NCI-H1436 (cell line): ENCODE measurements at places on chromosomes 13 and 19.

DNA sequence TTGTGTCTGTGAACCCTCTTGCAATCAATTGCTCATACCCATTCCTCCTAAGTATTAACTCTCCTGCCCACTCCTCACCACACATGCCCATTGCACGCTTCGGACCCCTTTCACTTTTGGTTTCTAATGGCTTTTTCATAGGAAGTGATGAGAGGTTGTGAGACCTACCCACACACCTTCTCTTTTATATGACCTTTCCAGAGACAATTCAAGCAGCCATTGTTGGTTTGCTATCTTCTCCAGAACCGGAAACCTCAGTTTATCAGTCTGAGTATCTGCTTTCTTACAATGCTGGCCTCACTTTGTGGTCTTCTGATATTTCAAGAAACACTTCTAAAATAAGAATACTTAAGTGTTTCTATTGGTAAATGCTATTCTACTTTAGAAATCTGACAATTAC, 1550.8 kb upstream of the SLC10A2 start:
- no peak for DNase-seq

DNA sequence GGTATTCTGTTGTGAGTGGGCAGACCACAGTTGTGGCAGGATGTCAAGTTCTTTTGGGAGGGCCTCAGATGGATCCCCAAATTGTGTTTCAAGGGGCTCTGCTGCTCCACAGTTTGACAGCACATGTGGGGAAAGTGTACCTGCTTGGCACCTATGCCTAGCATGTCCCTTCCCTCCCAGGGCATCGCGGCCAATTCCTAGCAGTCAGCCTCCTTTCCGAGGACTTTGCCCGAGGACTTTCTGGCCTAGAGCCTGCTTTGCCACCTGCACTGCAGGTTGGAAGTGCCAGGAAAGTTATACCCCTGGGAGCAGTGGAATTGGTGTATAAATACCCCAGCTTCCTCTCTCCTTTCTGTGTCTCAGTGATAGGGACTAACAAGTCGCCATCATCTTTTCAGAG, 11.9 kb upstream of the GPR12 start:
- DNase-seq = no peak

DNA sequence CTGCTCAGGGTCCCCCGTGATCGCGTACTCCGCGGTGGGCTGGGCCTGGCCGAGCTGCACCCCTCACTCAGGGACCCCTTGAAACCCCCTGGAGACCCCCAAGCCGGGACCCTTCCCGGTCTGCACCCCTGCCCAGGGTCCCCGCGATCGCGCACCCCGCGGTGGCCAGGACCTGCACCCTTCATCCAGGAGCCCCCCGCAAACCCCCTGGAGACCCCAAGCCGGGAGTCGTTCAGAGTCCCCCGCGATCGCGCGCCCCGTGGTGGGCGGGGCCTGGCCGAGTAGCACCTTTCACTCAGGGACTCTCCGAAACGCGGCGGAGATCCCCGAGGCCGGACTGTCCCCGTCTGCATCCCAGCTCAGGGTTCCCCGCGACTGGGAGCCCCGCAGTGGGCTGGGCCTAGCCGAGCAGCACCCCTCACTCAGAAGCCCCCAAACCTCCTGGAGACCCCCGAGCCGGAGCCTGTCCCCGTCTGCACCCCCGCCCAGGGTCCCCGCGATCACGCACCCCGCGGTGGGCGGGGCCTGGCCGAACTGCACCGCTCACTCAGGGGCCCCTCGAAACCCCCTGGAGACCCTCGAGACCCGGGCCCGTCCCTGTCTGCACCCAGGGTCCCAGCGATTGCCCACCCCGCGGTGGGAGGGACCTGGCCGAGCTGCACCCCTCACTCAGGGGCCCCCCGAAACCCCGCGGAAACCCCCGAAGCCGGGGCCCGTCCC, 748 bp downstream of the LMNB2 start:
- DNase-seq = no peak

DNA sequence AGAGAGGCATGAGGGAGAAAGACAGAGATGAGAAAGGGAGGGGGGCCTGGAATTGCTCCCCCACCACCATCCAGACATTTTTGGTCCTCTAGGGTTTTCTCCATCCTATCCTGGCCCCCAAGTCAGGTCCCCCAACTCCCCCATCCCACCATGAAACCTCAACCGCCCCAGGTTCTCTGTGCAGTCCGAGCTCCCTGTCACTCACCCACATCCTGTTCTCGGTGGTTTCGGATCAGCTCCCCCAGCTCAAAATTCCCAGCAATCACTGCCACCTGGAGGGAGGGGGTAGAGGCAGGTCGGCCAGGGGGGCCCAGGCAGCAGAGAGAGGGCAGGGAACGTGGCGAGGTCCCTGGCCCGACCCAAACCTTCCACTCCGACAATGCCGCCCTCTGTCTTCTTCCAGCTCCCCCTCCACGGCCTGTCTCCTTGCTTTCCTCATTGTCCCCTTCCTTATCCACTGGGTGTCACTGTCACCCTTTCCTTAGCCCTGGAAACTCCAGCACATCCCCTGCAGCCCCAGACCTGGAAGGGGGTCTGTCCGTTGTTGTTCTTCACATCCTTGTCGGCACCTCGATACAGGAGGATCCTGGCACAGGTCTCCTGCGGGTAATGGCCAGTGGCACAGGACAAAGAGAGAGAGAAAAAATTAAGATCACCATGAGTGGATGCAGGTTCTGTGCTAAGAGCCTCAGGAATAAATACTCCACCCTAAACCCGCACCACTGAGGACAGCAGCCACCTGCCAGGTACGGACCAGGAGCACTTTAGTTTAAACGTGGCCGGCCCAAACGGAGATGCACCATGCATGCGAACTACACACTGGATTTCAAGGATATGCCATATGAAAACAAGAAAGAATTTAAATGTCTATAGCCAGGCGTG, 15.4 kb downstream of the SHANK1 start:
- DNase-seq = no peak

GRCh38 chr13:28413999-28414398, 80.9 kb downstream of the FLT1 start:
- no peak for DNase-seq

DNA sequence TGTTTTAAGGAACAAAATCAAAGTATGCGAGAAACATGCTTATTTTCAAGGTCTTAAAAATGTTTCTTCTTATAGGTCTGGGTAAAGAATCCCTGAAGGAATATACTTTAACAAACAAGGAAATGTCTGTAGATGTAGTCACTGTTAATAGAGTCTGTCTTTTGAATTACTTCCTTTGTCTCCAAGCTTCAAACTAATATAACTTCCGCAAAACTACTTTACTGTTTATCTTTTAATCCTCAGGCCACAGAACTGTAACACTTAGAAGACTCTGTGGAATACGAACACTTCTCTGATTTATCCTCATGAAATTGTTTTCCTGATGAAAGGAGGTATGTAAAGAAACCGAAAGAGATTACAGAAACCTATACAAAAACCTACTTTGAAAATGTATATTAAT, 316.0 kb downstream of the PCDH9 start:
- no peak for DNase-seq

- no peak for DNase-seq
These were observed 47.6 kb downstream of the FOXO1 start for GRCh38 chr13:40618581-40619478.

DNA sequence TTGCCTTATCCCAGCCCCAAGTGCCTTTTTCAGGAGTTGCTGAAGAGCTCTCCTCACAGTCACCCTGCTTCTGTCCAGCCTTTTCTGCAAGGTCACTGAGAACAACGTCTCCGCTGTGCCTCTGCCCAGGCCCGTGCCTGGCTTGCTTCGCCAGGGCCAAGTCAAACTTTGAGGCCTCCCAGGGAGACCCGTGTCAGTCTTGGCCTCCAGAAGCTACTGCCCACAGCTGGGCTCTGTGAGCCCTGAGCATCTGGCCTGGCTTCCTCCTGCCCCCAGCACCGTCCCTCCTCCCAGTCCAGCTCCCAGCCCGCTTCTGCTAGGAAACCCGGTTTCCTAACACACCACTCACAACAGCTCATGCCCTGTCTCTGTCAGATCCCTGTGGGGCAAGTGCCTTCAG, 165.9 kb downstream of the TEX29 start:
- DNase-seq = no peak

DNA sequence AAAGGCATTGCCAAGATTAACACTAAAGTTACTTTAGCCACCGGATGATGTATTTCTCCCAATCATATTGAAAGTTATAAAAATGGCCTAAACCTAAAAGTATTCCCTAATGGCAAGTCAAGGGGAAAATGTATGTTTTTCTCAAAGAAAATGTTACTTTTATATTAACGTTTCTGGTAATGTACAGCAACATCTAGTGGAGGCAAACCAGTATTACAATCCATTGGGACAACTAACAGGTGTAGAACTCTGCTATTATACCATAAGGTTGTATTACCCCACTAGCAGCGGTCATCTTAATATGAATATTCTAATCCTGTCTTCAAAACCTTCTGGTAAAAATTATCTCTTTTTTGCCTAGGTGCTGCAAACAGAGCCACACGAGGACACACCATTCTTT, 69.2 kb downstream of the ZNF100 start:
- DNase-seq = no peak

- DNase-seq = no peak
These were observed 68.6 kb upstream of the IPO5 start for GRCh38 chr13:97884707-97885468.

- DNase-seq = no peak
These were observed 38.3 kb downstream of the GPR42 start for GRCh38 chr19:35409191-35409590.

DNA sequence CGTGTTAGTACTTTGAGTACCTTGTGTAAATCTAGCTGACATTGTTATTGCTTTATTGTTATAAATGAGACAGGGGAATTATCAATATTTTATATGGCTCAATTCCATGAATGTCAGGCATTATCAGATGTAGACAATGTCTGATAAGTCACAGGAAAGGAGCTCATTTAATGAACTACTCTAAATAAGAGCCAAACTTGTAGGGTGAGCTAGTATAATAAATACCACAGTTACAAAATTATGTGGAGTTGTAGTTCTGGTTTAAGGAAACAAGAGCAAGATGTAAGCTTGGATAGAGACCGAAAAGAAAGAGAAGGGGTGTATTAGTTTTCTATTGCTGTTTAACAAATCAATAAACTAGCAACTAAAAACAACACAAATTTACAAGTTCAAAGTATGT, 891.8 kb upstream of the SLITRK1 start:
- no peak for DNase-seq

GRCh38 chr19:782185-782877, 14.9 kb upstream of the PTBP1 start:
- no peak for DNase-seq

DNA sequence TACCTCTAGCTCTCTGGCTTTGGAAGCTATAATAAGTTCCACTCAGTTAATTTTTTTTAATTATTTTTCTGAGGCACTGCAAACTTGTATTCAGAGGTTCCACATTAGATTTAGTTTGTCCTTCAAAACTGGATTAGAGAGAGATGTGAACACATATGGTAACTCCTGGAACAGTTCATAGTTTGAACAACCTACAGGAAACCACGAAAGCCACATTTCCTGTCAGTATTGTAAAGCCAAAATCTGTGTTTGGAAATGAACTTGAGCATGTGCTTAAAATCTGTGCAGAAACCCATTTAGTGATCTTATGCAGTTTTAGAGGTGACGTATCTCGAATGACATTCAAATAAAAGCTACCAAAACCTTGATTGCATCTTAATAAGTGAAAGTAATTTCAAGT, 1952.0 kb downstream of the OLFM4 start:
- no peak for DNase-seq

DNA sequence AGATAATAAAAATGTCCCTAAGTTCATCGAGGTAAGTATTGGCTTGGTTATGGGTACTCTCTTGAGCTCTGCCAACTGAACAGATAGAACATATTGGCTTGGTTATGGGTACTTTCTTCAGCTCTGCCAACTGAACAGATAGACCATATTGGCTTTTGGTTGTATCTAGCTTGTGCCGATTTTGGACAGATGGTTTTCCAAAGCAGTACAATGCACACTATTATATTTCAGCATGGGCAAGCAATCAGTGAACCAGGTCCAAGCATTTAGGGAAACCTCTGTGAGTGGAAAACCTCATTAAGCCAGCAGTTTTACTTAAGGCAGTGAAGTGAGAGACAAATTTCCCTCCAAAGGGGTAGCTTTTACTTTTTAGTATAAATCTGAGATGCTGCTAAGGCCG, 1440.5 kb upstream of the SPRY2 start:
- no peak for DNase-seq

- DNase-seq = no peak
These were observed 169.2 kb upstream of the TSHZ3 start for GRCh38 chr19:31518216-31519020.

DNA sequence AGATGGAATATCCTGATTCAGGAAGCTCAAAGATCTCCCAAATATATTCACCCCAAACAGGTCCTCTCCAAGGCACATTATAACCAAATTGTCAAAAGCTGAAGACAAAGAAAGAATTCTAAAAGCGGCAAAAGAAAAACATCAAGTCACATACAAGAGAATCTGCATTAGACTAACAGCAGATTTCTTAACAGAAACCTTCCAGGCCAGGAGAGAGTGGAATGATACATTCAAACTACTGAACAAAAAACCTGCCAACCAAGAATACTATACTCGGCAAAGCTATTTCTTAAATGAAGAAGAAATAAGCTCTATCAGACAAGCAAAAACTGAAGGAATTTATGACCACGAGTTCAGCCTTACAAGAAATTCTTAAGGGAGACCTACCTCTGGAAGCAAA, 120.6 kb upstream of the WASF3 start:
- DNase-seq = no peak

- no peak for DNase-seq
These were observed 108.7 kb downstream of the DPF1 start for GRCh38 chr19:38115271-38115802.

DNA sequence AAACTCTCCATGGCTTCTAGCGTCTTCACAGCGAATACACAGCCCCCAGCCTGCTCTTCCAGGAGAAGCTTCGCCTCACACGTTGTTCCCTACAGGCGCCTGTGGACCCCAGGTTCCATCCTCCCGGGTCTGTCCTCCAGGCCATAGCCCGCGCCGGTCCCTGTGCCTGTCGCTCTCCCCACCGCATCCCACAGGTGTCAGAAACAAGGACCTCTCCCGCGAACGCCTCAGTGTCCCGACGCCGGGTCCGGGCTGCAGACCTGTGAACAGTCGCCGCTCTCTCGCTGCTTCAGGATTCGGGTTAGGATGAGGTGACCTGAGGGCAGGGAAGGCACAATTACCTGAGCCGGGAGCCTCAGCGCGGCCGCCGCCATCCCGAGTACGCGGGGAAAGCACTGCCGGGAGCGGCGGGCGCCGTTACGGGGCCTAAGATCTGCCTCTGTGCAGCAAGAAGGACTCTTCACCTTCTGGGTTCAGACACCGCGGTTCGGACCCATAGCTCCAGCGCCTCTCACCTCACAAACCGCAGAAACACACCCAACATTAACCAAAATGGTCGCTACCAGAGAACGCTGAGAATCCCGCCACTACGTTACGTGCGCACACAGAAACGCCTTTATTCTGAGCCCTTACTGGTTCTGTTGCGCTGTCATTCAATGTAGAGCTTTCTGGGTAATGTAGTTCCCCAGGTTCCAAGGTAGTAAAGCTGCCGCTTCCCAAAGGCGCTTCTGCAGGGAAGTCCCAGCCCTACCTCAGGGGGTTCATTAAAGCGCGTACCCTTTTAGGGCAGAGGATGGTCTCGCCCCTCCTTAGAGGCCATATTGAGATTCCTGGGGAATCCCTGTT, at the start of gene ZNF418:
ZNF418 (minus strand) TSS at position 583 of the 846 bp plus-strand sequence. CDS start 1,580 bp downstream, outside the sequence.
- no peak for DNase-seq

- no peak for DNase-seq
These were observed at the start of gene ANKLE1 for GRCh38 chr19:17281391-17282304. TSS of gene ANKLE1 (plus strand) at chr19:17281901. CDS start at chr19:17281921, 20 bp downstream.

- DNase-seq = no peak
These were observed 5.6 kb upstream of the SYDE1 start for GRCh38 chr19:15101479-15102082.

GRCh38 chr19:32403291-32403995, 2.1 kb upstream of the DPY19L3 start:
- DNase-seq = no peak
